ENCODE measurements at places on chromosomes 2 and 18. TPM values are rescaled to one million over a fixed set of nuclear protein-coding genes. Genes with fewer than 3 reads are reported as not detected.

LOXL3 gene
- total RNA-seq: 0.43 TPM

DNA sequence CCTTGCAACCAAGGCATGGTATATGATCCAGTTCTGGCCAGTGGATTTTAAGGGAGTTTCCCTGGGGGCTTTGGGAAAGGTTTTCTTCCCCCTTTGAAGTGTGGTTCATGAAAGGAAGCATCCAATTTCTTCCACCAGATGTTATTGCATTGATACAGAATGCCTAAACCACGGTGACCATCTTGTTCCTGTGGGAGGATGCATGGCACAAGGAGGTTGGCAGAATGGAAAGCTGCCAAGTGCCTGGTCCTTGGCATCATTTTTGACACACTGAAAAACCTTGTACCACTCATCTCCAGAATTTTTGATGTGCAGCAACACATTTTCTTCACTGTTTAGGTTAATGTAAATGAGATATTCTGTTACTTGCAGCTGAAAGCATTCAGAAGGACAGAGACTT is 55.2 kb upstream of the CXCR4 start:
- no peak for DNase-seq

TAF4B gene
- 1.5 TPM for total RNA-seq

GRCh38 chr2:54504866-54505265 is 48.7 kb downstream of the SPTBN1 start:
- DNase-seq: no peak
